ENCODE measurements at places on chromosomes 13 and 19.

GRCh38 chr19:55300886-55301458 is 17.2 kb downstream of the BRSK1 start:
- DNase-seq: no peak

DNA sequence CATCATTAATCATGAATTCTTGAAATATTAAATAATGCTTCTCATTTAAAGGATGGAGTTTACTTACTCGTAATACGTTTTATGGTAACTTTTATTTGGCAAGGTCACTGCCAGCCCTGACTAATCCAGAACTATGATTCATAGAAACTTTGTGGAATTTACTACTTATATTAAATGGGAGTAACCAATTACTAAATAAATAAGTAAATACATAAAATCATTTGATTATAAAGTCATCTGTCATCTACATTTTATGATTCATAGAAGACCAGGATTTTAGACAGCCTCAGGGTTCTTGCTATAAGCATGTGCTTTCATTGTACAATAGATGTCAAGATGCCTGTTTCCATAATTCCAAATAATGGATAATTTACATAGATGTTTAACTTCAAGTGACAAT is 611.1 kb downstream of the TBC1D4 start:
- DNase-seq: no peak

DNA sequence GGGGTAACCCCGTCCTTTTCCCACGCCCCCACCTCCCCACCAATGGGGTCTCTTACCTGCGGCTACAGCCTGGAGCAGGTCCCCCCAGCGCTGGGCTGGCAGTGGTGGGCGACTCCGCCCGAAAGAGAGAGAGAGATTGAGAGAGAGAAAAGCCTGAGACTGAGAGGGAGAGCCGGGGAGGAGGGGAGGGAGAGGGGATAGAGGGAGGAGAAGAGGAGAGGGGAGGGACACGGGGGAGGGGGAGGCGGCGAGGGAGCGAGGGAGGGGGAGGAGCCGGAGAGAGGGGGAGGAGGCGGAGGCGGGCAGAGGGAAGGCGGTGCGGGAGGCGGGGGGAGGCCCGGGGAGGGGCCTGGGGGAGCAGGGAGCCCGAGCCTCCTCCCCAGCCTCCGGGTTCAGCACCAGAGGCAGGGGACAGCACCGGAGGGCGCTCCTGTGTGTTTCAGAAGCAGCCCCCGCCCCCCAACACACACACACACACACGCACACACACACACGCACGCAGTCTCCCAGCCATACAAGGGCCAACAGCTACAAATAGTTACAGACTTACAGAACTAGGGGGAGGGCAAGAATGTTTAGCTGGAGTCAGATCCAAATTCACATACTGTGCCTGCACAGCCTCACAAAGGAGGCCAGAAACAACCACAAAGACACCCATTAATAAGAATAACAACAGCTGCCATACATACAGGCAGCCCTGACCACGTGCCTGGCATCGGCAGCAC is at the start of gene SLC8A2:
Gene SLC8A2 (minus strand): TSS at position 161 of the 725 bp plus-strand sequence. CDS start 5,490 bp downstream, outside the sequence.
- DNase-seq: peak; percentile 36

GRCh38 chr19:41554907-41555306 is 21.1 kb upstream of the CEACAM21 start:
- DNase-seq: no peak

- no peak for DNase-seq
Measured at GRCh38 chr19:50628146-50628545, 11.5 kb downstream of the SYT3 start.

- no peak for DNase-seq
Measured at GRCh38 chr13:107456431-107456830, 758.9 kb downstream of the LIG4 start.

DNA sequence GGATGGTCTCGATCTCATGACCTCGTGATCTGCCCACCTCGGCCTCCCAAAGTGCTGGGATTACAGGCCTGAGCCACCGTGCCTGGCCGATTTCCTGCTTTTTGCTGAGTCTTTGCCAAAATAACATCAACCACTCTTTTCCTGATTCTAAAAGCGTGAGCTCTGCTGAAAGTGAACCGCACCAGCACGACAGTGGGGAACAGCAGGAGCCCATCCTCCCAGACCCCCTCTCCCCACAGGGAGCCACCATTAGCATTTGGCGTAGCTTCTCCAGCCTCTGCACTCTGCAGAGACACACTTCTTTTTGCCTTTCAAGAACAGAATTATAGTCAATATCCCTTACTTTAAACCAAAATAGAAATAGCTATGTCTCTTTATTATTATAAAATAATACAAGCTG is 41.3 kb downstream of the MYH14 start:
- DNase-seq: no peak
